ENCODE measurements at places on chromosomes 13 and 19. TPM values are rescaled to one million over a fixed set of nuclear protein-coding genes. Genes with fewer than 3 reads are reported as not detected.

DNA sequence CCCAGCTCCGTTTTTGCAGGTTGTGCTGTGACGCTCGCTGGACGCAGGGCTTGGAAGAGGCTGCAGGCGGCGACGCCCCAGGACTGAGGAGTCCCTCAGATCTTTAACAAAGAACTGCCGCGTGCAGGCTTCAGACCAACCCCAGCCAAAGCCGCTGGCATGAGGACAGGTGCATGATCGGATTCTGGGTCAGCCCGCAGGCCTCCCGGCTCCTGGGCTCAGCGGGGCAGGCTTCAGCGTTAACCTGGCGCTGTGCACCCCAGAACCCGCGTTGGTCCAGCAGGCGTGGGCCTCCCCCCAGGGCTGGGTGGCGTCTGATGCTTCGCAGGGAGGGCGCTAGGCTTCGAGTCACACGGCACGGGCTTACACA, 920 bp upstream of the TIMM13 start:
- H3K4me1 ChIP-seq = peaks cover 27% of the 10 kb centered on the region
- H3K27me3 ChIP-seq = no peaks in the 10 kb centered on the region
- DNase-seq = peak; percentile 68
- peak overlapping the region; percentile 88 for H3K4me3 ChIP-seq
- H3K27ac ChIP-seq = peak overlapping the region; percentile 97
- H3K36me3 ChIP-seq = peaks cover 11% of the 10 kb centered on the region

- no peak overlapping the region for H3K4me3 ChIP-seq
- peak; percentile 83 for DNase-seq
- H3K27me3 ChIP-seq = no peaks in the 10 kb centered on the region
- H3K27ac ChIP-seq = no peak overlapping the region
These were observed 45.7 kb downstream of the COL4A2 start for GRCh38 chr13:110352735-110353134.

SLITRK6 gene
- total RNA-seq = 0.04 TPM

- H3K4me3 ChIP-seq = no peak overlapping the region
- no peaks in the 10 kb centered on the region for H3K4me1 ChIP-seq
- H3K36me3 ChIP-seq = no peaks in the 10 kb centered on the region
- H3K27me3 ChIP-seq = no peaks in the 10 kb centered on the region
- DNase-seq = no peak
These were observed 106.0 kb downstream of the RAP2A start for GRCh38 chr13:97539651-97540610.

- H3K4me3 ChIP-seq = no peak overlapping the region
- H3K4me1 ChIP-seq = peaks cover 4% of the 10 kb centered on the region
- no peak for DNase-seq
- no peaks in the 10 kb centered on the region for H3K27me3 ChIP-seq
These were observed 37.3 kb upstream of the FNDC3A start for GRCh38 chr13:48938308-48938943.

DNA sequence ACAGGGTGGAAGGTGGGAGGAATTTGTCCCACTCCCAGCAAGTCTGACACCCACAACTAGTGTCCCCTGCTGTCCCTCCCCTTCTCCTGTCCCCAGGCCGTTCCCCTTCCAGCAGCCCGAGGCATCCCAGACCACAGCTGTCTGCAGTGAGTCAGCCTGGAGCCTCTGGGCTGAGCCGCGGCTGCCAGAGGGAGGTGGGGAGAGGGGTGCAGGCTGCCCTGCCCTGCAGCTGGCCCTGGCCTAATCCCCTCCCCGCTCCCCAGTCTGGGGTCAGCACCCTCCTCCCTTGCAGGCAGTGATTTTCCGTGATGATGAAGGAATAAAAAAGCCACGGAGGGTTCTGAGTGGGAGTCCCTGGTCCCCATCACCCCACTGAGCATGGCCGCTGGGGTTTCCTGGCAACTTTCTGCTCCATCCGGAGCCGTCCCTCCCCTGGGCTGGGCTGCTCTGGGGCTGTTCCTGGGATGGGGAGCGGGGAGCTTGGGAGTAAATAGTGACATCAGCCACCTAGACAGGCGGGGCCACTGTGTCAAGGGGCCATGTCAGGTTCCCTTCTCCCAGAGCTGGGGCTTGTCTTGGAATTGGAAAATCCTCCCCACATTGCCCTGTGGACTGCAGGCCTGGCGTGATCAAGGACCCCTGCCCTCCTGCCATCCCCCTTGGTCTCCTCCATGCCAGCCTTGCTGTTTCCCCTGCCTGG, 16.8 kb downstream of the SPC24 start:
- no peak overlapping the region for H3K4me3 ChIP-seq
- DNase-seq = peak; percentile 44
- peaks cover 25% of the 10 kb centered on the region for H3K4me1 ChIP-seq
- H3K27me3 ChIP-seq = no peaks in the 10 kb centered on the region
- H3K27ac ChIP-seq = no peak overlapping the region

PLIN3 gene
- 61.3 TPM for total RNA-seq

- no peak overlapping the region for H3K4me3 ChIP-seq
- no peaks in the 10 kb centered on the region for H3K36me3 ChIP-seq
- no peaks in the 10 kb centered on the region for H3K27me3 ChIP-seq
- peaks cover 13% of the 10 kb centered on the region for H3K4me1 ChIP-seq
- no peak overlapping the region for H3K27ac ChIP-seq
- no peak for DNase-seq
These were observed 2.8 kb upstream of the ARL11 start for GRCh38 chr13:49625392-49626079.

IQCN gene
- total RNA-seq = 0.61 TPM

DNA sequence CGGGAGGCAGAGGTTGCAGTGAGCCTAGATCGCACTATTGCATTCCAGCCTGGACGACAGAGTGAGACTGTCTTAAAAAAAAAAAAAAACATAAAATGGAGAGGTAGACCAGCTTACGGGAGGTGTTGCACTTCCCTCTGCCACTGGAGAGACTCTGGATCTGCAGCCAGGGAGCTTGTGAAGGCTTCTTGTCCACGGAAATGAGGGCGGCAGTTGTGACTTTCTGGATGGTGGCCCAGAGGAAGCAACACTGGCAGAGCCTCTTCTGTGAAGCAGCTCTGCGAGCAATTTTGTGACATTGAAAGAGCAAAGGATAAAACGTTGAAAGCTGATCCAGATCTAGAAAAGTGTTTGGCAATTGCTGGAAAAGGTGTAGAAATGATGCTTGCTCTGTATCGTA, 10.4 kb downstream of the SPINT2 start:
- no peak overlapping the region for H3K4me3 ChIP-seq
- peaks cover 13% of the 10 kb centered on the region for H3K36me3 ChIP-seq
- H3K27ac ChIP-seq = no peak overlapping the region
- DNase-seq = no peak
- no peaks in the 10 kb centered on the region for H3K27me3 ChIP-seq
- peaks cover 18% of the 10 kb centered on the region for H3K4me1 ChIP-seq

- no peak overlapping the region for H3K27ac ChIP-seq
- H3K4me1 ChIP-seq = peaks cover 3% of the 10 kb centered on the region
- no peaks in the 10 kb centered on the region for H3K36me3 ChIP-seq
- no peak for DNase-seq
These were observed 11.2 kb downstream of the CATSPERG start for GRCh38 chr19:38346837-38347236.

TEX29 gene
- 0.37 TPM for total RNA-seq

- DNase-seq = no peak
- H3K27ac ChIP-seq = peak overlapping the region; percentile 45
- peak overlapping the region; percentile 12 for H3K4me3 ChIP-seq
- peaks cover 3% of the 10 kb centered on the region for H3K27me3 ChIP-seq
- H3K36me3 ChIP-seq = no peaks in the 10 kb centered on the region
These were observed 614 bp downstream of the FXYD3 start for GRCh38 chr19:35116072-35116801.

F2RL3 gene
- total RNA-seq = 0.14 TPM

DNA sequence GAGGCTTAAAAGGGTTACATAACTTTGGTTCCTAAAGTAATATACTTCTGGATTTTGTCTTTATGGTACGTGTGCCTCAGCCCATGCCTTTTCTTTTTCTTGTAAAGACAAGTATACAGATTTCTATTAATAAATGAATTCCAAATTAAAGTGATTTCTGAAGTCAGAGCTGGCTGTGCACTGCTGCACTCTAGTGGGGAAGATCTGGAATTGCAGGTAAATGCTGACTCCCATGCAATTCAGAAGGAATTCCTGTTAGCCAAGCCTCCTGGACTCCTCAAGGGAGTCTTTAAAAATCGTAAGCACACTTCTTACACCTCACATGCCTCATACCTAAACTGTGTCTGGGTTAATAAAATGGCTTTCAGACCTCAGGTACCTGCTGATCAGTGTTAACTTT, 118.4 kb upstream of the SLC7A1 start:
- H3K4me3 ChIP-seq = no peak overlapping the region
- no peaks in the 10 kb centered on the region for H3K36me3 ChIP-seq
- H3K4me1 ChIP-seq = peaks cover 6% of the 10 kb centered on the region
- no peaks in the 10 kb centered on the region for H3K27me3 ChIP-seq
- no peak for DNase-seq

- H3K36me3 ChIP-seq = no peaks in the 10 kb centered on the region
- H3K27me3 ChIP-seq = no peaks in the 10 kb centered on the region
- H3K4me1 ChIP-seq = no peaks in the 10 kb centered on the region
- no peak overlapping the region for H3K27ac ChIP-seq
- DNase-seq = no peak
These were observed 541.4 kb downstream of the DACH1 start for GRCh38 chr13:71325556-71325955.

- DNase-seq = peak; percentile 42
- no peaks in the 10 kb centered on the region for H3K27me3 ChIP-seq
- H3K27ac ChIP-seq = peak overlapping the region; percentile 89
- H3K36me3 ChIP-seq = peaks cover 68% of the 10 kb centered on the region
- H3K4me1 ChIP-seq = peaks cover 16% of the 10 kb centered on the region
- H3K4me3 ChIP-seq = no peak overlapping the region
These were observed 20.3 kb upstream of the EPHX3 start for GRCh38 chr19:15252398-15253018.

CD22 gene
- total RNA-seq = 0.28 TPM

CC2D1A gene
- total RNA-seq = 44.2 TPM

ZNF221 gene
- total RNA-seq = 7.0 TPM
